H4 (cell line): ENCODE measurements at places on chromosomes 6 and 20.

DNA sequence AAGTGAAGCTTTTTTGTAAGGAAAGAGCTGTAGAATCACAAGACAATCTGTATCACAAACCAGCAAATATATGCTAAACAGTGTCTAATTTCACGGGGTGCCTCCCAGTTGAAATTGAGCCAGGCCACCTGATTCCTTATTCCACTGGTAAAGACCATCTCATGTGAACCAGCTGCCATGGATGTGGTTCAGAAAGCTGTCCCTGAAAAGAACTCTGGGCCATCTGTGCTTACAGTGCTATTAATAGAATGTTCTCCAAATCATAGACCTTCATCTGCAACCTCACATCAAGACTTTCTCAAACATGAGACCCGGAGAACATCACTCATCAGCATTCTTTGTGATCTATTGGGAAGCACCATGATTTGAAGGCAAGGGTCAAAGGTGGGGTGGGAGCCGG, 89.7 kb downstream of the FBXO5 start:
- DNase-seq: no peak

DNA sequence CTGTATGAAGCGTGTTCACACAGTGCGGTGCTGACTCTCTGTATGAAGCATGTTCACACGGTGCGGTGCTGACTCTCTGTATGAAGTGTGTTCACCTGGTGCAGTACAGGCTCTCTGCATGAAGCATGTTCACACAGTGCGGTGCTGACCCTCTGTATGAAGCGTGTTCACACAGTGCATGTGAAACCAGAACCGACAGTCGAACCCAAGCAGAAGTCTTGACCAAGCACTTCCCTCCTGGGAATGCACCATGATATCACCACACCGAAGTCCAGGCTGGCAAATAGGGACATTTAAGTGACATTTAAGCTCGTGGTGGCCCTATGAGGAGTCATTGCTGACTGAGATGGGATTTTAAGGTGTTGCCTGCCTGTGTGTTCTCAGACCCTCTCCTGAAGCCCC, 11.3 kb upstream of the SERPINB1 start:
- DNase-seq: no peak

DNA sequence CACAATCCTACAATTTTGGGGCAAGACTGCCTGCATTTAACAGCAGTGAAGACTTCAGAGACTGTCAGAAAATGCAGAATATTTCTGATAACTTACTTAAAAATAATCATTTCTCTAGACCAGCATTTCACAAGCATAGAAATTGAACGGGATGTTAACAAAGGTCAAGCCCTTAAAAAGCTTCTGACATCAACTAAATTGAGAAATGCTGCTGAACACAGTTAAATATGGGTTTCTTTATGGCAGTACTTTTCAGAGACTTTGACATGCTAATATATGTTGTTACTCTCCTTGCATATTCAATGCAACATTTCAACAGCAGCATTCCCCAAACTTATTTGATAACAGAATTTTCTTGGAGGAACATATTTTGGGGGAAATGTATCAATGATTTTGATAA, 84.5 kb downstream of the KIF13A start:
- DNase-seq: no peak

- peak; percentile 86 for DNase-seq
Observed at GRCh38 chr6:34248727-34249468, at the start of gene SMIM29. Gene SMIM29, minus strand, starts transcription at chr6:34249006. Its CDS starts 1,215 bp downstream, at chr6:34247791.

DNA sequence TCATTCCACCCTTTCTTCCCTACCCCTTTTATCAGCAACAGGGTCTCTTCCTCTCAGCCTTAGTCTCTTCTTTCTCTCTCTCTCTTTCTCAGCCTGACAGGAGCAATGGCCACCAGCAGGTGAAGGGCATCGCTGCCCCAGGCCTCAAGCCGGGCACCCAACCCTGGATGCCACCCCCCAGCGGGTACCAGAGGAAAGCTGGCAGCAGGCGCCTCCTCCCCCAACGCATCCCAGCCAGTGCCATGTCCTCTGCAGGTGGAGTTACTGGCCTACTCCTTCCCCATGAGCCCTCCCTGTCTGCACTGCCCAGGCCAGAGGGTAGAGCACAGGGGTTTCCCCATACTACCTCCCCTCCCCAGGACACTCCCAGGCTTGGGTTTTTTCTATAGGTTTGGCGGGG, 32.2 kb downstream of the EIF2S2 start:
- DNase-seq: no peak

- DNase-seq: no peak
Observed at GRCh38 chr20:45368221-45368980, 5.4 kb downstream of the SYS1 start.

DNA sequence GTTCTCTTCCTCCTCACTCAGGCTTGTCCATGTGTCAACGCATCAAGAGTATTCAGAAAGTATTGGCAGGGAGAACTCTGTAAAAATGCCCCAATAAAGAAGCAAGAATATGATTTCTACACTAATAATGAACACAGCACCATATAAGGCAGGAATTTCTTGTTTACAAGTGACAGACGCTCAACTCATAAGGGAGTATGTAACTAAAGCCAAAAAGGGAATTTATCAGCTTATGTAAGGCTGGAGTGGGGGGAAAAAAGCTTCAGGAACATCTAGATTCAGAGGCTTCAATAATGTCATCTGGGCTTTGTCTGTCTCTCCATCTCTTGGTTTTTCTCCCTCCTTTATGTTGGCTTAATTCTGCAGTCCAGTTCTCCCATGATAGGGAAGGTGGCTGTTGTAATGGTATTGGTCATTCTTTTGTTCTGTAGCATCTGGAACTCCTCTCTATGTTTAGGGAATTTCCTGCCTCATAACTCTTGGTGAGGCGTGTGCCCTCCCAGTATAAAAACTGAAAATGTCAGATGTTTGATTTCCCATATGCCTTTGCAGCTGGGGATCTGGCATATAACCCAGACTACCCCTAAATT, 125.1 kb upstream of the COL21A1 start:
- DNase-seq: no peak

DNA sequence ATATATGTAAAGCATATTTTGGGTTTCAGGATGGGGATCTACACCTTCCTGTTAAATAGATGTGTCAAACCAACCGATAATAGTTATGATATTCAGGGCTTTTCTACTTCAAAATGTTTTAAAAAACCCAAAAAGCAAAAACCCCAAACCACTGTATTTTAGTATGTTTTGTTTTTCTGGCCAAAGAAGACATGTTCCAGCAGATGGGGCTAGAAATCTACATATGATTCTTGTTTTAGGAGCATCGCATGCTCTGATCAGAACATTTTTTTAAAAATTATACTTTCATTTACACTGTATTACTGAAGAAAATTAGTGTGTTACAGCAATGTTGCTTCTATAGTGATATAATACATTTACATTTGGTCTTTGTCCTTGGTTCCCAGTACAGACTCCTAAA, 11.0 kb downstream of the RMND1 start:
- DNase-seq: no peak

DNA sequence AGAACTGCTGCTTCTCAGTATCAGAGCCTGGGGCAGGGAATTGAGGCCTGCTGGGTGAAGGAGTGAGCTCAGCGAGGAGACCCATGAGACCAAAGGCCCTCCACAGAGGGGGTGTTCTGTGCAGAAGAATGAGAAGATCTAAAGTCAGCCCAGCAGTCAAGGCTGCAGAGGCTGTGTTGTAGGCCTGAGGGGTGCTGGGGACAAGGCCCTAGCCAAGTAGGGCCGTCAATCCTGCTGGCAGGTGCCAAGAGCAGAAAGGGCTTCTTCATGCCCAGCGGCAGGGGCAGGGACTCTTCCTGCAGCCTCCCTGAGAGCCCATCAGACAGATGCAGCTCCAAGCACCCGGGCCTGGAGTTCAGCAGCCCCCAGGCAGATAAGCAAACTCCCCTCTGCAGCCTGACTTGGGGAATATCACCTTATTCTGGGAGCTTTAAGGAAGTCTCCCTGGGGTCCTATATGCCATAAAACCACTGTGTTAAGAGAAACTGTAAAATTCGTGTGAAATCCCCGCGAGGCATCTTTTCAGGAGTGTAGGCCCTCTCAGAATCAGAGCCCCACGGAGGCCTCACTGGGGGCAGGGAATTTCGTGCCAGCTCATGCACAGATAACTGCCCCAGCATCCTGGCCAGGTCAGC, 9.0 kb downstream of the CCDC167 start:
- no peak for DNase-seq

- no peak for DNase-seq
Observed at GRCh38 chr20:9955646-9956045, 79.1 kb upstream of the ANKEF1 start.

- no peak for DNase-seq
Observed at GRCh38 chr6:36079601-36080000, 50.7 kb upstream of the MAPK13 start.

DNA sequence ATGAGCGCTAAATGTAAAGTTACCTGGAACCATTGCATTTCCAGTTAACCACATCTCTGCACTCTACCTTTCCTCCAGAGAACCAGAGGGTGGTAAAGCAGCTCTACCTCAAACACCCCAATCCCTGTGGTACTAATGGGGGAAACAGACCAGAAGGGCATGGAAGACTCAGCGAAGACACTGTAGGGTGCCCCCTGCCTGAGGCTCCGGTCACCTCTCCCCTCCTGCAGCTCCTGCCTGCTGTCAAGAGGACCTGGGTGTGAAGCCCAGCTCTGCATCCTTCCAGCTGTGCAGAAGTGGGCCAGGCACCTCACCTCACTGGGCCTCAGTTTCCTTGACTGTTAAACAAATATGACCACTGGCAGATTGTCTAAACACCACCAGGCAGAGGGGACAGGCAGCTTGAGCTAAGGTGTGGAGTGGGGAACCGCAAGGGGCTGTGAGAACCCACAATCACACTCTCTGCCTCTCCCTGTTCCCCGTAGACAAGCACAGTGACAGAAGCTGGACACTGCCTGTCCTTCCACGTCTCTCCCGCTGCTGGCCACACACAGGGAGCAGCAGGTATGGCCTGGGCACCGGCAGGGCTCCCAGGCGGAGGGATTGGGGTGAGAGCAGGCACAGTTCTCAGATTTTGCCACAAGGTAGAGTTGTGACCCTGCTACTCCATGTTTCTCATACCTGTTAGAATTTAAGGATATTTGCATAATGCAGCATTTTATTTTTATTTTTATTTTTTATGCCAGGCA, 9.1 kb upstream of the BPIFA2 start:
- no peak for DNase-seq

DNA sequence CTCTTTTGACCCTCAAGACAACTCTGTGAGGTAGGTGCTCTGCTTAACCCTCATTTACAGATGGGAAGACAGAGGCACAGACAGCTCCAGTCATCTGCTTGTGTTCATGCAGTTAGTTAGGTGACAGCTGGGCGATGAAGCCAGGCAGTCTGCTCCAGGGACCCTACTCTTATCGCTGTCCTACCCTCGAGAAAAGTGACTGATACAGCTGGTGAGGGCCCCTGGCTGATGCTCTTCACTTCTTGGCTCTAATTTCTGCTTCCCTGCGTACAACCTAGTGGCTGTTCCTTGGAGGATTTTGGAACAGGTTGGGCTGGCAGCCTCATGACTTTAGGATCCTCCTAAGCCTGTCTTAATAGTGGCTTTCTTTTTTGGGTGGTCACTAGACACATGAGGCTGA, 9.1 kb upstream of the TJAP1 start:
- DNase-seq: no peak

- no peak for DNase-seq
Observed at GRCh38 chr6:307065-307814, 15.0 kb downstream of the DUSP22 start.

GRCh38 chr6:3226042-3226441, 1.4 kb downstream of the TUBB2B start:
- no peak for DNase-seq

- no peak for DNase-seq
Observed at GRCh38 chr6:149060300-149060984, 257.1 kb upstream of the TAB2 start.

DNA sequence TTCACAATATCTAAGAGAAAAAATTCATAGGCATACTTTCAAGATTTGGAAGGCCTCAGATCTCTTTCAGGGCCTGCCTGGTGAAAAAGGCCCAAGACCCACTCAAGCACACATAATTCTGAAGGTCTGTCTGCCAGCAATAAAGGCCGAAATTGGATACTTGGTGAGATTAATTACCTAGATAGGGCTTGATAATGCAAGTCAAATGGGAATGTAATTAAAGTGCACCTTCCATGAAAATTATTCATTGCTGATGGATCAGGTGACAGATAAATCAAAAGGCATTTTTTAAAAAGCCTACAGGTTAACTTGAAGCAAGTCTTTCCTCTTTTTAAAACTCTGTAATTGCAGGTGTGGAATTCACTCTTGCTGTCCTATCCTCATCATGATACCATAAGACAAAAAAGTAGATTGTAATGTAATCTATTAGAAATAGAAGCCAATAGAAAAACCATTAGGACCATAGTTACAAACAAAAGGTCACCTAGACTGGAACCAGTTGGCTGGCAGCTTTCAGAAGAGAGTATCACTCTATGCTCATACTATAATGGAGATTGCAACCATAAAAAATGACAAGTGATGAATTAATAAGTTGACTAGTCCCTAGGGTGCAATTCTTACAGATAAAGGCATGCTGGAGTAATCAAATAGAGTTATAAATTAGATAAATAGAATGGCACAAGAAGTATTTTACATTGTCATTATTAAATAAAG, 77.3 kb downstream of the EPHA7 start:
- no peak for DNase-seq

GRCh38 chr6:169766232-169766631, 14.8 kb downstream of the ERMARD start:
- no peak for DNase-seq

DNA sequence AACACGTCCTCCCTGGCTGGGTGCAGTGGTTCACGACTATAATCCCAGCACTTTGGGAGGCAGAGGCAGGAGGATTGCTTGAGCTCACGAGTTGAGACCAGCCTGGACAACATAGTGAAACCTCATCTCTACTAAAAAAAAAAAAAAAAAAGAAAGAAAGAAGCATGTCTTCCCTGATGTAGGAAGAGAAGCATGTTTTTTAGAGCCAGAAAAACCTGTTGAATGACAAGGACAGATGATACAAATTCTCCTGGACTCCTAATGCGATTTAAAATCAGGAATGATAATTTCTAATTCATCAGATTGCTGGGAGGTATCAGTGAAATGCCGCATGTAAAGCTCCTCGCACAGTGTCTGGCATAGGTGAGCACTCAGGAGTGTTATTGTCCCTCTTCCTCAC, 23.7 kb upstream of the SEC63 start:
- no peak for DNase-seq

DNA sequence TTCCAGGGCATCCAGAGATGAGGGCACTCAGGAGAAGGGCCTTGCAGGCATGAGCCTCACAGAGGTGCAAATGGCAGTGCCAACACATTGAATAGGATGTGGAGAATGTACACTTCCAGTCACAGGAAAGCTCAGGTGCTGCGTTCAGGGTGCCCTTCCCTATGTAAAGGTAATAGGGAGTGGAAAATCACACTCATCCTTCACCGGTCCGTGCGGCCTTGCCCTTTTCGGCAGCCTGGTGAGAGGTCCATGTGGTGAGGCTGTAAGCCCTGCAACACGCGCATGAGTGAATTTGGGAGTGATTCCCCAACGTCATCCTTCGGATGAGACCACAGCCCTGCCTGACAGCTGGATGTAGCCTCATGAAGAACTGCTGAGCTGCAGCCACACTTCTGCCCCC, 43.0 kb upstream of the RPS6KA2 start:
- DNase-seq: no peak
